Stimulated activated CD8-positive, alpha-beta memory T cell treated with anti-CD3 and anti-CD28 coated beads, Interleukin-4, amount 100 ng/mL, for 1 hour (primary cell): ENCODE measurements at places on chromosomes 16 and 17.

DNA sequence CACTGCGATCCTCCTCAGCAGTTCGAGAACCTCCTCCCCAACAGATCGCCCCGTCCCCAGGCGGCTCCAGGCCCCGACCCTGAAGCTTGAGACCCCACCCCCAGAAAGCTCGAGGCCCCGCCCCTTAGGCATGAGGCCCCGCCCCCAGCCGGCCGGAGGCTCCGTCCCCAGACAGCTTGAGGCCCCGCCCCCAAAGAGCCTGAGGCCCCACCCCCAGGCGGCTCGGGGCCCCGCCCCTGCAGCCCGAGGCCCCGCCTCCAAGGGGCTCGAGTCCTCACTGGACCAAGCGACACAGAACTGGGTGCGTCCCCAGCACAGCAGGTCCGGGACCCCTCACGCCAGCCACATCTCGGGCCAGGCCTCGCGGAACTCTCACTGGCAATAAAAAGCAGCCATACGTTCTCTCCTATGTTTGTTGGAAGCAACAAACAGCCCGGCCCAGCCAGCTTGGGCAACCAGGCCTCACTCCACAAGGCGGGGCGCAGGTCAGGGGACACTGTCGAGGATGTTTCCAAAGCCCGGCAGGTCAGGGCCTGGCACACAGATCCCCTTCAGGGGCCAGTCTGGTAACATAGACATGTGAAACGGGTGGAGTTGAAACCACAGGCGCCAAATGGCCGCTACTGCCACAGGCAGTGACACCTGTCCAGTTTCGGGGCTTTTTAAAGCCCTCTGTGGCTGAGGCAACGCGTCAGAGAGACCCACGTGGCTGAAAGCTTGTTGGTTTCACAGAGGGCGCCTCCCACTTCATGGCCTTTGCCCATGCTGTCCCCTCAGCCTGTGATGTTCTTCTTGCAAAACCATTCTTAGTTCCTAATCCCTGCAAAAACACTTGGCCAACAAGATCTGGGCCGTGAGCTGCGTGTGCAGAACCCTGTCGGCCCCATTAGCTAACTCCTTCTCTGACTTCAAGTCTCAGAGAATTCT, 224.2 kb downstream of the PARN start:
- no peak for DNase-seq

- DNase-seq = no peak
These were observed 4.4 kb downstream of the GPR142 start for GRCh38 chr17:74371653-74372147.

GRCh38 chr16:77298418-77299360, 99.5 kb downstream of the SYCE1L start:
- no peak for DNase-seq

GRCh38 chr17:39663688-39664580, 1.2 kb upstream of the TCAP start:
- no peak for DNase-seq

DNA sequence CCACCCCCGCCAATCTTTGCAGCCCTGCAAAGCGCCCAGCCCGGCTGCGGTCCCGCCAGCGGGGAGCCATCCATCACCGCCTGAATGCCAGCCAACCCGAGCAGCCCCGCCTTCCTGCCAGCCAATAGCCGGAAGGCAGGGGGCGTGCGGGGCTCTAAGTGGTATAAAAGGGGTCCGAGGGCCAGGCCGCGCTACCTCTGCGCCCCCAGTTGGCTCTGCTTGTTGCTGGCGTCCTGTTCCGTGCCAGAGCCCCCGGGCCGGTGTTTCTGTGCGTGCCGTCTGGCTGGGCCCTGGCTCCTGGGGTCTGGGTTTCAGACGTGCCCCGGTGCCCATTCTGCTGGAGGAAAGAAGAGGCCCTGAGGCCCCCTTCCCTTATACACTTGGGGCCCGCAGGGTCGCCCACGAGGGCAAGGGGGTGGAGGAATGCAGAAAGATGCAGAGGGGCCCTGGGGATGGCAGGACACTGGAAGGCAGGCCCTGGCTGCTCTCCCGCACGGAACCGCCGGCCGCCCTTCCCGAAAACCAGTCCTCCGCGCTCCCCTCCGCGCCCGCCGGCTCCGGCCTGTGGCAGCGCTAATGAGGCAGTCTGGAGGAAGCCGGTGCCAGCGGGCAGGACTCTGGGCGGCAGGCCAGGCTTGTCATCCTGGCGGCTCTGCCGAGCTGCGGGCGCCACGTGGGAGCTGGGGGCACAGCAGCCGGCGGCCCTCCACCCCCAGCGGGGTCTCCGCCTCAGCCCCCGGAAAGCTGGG, 14.0 kb downstream of the COPZ2 start:
- DNase-seq = no peak

- no peak for DNase-seq
These were observed 13.3 kb upstream of the HOXB2 start for GRCh38 chr17:48558057-48558830.

GRCh38 chr16:46811682-46812081, 19.3 kb downstream of the C16orf87 start:
- DNase-seq = no peak

- no peak for DNase-seq
These were observed 11.5 kb downstream of the SLC35B1 start for GRCh38 chr17:49696233-49696761.
